ENCODE measurements at places on chromosomes 6 and 20.

- DNase-seq, result no peak
Observed at GRCh38 chr6:126071000-126071647, 84.8 kb downstream of the TRMT11 start.

GRCh38 chr6:37517411-37517812 lies 17.7 kb upstream of the CCDC167 start:
- DNase-seq, result no peak

DNA sequence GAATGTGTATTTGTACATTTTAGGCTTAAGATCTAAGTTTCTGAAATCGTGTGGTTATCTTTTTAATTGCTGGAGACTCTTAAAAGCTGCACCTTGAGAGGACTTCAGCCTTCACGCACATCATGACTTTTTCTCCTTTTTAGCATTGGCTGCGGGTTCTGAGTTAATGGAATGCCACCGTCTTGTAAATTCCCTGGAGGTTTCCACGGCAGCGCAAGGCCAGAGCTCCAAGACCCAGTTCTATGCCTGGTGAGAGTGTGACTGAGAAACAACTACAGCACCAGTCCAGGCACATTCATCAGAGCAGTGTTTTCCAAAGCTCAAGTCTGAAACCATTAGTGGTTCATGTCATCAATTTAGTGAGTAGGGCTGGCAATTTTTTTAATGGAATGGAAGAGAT lies 23.0 kb downstream of the PRR18 start:
- no peak for DNase-seq

DNA sequence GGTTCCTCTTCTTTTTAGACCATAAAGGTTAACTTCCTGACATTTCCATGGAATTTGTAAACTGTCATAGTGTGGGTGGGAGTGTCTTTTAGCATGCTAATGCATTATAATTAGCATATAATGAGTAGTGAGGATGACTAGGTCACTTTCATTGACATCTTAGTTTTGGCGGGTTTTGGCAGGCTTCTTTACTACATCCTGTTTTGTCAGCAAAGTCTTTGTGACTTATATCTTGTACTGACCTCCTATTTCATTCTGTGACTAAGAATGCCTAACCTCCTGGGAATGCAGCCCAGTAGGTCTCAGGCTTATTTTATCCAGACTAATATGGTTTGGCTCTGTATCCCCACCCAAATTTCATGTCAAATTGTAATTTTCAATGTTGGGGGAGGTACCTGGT lies 149.6 kb upstream of the SYNCRIP start:
- DNase-seq, result no peak

DNA sequence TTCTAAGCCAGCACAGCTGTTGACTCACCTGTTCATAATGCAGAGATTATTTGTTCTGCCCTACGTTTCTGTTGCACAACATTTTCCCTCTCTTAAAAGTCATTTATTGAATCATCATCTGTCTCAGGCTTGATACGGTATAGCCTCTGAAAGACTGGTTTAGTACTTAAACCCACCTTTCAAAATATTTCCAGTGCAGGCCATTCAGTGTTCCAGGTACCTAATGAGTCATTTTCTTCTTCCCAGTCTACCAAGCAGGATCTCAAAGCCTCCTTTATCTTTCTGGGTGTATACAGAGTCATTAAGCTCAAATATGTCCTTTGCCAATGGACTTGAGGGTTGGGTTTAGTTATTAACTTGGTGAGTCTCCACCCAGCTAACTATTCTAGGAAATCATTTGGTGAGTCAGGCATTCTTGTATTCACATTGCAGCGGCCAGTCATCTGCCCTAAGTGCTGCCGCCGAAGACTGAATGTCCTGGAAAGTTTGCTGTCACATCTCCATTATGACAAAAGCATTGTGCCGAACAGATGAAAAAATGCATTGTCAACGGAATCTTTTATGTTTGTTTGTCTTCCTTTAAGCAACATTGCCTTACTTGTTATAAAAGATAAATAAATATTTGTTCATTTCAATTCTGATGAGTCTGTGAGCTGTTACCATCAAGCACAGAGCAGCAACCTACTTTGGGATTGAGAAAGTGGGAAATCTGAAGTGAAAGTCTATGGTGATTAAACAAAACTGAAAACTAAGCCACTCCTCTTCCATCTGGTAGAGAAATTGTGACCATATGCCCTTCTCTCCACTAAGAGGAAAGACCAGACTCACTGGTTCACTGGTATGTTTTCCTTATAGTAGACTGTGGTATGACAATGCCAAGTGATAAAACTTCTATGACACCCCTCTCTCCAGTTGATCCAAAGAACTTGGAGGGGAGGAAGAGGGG lies 14.3 kb upstream of the FAM135A start:
- DNase-seq, result no peak

DNA sequence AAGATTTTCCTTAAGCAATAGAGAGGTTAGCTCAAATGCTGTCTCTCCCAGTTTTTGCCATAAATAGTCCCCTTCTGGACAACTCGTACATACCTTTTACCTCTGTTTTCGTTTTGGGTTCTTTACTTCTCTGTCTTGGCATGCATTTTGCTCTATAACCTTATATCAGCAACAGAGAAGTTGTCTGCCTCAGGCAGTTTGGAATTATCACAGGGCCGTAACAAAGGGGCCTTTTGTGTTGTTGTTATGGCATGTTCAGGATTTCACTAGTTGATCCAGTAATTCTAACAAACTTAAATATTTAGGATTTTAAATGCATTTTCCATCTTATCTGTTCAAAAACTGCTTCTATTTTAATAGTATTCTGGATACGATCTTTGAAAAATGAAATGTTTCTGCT lies 259.8 kb downstream of the CD109 start:
- DNase-seq, result no peak

DNA sequence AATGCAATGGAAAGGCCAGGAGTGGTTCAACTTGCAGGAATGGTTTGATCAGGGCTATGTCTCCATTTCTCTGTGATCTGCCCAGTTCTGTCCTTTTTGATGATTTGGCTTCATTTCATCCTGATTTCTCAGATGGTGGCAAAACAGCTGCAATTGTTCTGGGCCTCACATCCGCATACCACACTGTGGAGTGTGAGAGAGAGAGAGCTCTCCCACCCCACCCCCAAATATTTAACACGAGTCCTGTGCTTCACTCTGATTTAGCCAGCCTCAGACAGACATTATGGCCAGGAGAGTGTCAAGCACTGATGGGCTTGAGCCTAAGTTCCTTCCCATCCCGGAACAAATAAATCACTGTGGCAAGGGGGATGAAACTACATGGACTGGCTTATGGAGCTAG lies 284.6 kb downstream of the CDC5L start:
- DNase-seq, result no peak

DNA sequence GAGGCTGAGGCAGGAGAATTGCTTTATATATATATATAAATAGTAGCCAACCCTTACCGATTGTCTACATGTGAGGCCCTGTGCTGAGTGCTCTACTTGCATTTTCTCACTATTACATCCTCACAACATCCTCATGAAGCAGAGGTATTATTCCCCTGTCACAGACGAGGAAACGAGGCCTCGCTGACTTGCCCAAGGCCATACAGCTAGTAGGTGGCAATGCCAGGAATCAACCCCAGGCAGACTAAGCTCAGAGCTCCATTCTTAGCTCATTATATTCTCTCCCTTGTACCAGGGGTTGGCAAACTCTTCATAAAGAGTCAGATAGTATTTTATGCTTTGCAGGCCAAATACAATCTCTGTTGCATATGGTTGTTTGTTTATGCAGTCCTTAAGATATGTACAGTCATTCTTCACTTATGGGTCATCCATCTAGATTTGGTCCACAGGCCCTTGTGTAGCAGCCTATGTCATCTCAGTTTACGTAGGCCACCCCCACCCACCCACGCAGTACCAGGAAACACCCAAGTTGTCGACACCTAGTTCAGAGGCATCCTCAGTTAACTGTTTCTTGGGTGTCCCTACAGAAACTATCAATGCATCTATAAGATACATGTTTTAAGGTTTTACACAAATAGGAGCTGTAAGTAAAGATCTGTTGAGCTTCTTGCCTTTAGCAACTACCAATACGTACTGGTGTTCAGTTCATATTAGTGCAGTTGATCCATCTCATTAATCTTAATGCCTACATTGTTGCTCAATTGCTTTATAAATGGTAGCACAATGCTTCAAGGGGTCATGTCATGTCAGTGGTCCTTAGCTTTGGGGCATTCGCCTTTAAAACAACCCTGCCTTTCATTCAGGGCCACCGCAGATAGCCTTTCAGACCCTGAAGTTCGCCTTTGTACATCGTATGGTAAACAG lies 3.0 kb downstream of the CASS4 start:
- DNase-seq, result no peak

- no peak for DNase-seq
Observed at GRCh38 chr6:34587325-34587724, 31.2 kb upstream of the SPDEF start.

DNA sequence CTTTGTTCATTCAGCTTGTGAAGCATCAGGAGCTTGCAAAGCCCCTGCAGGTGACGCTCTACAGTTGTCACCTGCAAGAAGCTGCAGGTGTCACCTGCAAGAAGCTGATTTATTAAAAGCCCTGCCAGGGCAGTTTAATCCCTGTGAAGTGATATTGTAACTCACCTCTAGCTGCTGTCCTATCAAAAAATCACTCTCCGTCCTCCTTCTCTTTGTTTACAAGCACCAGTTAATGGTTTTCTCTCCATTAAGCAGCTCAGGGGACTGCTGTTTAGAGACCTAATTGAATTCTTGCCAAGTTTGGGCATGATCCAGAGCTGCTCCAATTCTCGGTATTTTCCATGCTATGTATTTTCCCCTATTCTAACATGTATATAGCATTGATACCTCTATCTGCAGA lies 345.9 kb downstream of the ARHGAP18 start:
- no peak for DNase-seq

Data from esophagus squamous epithelium (tissue), 5 donors.